Effector memory CD8-positive, alpha-beta T cell (primary cell): ENCODE measurements at places on chromosomes 1 and 21.

GRCh38 chr21:16145052-16145451 is 415.3 kb downstream of the USP25 start:
- DNase-seq: no peak

DNA sequence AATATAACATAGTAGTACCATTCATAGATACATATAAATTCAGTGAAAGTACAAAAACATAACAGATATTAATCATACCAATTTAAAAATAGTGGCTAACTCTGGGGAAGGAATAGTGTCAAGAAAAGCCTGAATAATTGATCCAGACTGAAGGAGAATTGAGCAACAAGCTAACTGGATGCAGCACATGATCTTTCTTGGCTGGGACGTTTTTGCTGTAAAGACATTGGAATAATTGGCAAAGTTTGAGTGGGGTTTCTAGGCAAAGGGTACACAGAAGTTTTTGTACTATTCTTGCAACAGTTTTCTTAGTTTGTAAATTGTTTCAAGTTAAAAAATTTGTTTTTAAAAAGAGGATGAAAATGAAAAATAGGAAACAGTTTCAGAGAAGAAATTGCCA is 2.6 kb upstream of the SH3GLB1 start:
- DNase-seq: no peak

DNA sequence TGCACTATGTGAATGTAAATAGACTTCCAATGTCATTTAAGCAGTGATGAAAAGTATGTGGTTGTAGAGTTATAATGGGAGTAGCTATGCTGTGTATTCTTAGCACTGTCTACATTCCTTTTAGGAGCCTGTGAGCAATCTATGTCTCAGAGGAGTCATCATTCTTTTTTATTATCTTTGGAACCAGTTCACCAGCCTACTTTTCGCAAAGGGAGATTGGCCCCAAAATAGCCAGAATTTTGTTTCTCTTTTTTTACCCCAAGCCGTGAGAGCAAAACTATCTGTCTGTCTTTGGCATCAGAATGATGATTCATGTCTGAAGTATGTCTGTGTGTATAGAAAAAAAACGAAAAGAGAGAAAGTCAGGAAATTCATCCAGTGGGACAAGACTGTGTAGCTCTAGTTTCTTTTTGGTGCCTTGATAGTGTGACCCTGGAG is 44.2 kb downstream of the OSBPL9 start:
- DNase-seq: no peak

DNA sequence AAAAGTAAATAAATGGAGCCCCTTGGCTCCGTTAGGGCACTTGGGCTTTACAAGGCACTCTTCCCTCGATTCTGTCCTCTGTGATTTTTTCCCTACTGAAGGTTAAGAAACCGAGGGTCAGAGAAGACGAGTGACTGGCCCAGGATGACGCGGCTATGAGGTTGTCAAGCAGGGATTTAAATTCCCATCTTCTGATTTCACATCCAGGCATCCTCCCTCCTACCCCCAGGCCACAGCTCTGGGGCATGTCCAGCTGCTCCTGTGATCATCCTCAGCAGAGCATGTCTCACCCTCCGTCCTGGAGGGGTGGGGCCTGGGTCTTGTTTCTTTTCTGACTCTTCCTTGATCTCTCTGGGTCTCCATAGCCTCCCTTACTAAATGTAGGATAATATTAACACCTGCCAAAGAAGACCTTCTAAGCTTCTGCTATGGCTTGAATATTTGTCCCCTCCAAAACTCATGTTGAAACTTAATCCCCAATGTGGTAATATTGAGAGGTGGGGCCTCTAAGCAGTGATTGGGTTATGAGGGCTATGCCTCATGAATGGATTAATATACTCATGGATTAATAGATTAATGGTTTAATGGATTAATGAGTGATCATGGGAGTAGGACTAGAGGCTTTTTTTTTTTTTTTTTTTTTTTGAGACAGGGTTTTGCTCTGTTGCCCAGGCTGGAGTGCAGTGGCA is 4.6 kb downstream of the CRYBG2 start:
- no peak for DNase-seq

DNA sequence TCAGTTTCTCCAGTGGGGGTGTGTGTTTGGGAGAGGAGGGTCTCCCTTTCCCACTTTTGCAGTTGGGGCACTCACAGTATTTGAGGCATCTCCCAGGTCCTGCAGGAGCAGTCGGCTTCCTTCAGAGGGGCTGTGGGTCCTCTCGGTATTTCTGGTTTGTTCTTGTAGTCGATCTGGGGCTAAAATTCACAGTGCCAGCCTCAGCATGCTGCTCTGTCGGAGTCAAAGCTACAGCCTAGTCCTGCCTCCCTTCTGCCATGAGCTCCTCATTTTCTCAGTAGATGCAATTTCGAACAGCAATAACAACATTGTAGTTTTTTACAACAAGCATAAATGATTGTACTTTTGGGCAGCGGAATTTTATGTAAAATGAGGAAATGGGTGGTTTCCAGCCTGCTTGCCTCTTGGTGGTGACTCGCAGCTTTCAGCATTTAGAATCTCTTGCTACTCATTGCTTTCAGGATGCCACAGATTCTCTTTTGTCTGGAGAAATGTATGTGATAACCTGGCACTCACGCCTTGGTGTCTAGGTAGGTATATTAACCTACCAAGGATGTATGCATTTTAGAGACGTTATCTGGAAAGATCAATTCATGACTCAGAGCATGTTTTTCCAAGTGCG is 82.4 kb upstream of the C21orf91 start:
- DNase-seq: no peak

- no peak for DNase-seq
Observed at GRCh38 chr1:100348549-100349144, 3.7 kb upstream of the CDC14A start.

DNA sequence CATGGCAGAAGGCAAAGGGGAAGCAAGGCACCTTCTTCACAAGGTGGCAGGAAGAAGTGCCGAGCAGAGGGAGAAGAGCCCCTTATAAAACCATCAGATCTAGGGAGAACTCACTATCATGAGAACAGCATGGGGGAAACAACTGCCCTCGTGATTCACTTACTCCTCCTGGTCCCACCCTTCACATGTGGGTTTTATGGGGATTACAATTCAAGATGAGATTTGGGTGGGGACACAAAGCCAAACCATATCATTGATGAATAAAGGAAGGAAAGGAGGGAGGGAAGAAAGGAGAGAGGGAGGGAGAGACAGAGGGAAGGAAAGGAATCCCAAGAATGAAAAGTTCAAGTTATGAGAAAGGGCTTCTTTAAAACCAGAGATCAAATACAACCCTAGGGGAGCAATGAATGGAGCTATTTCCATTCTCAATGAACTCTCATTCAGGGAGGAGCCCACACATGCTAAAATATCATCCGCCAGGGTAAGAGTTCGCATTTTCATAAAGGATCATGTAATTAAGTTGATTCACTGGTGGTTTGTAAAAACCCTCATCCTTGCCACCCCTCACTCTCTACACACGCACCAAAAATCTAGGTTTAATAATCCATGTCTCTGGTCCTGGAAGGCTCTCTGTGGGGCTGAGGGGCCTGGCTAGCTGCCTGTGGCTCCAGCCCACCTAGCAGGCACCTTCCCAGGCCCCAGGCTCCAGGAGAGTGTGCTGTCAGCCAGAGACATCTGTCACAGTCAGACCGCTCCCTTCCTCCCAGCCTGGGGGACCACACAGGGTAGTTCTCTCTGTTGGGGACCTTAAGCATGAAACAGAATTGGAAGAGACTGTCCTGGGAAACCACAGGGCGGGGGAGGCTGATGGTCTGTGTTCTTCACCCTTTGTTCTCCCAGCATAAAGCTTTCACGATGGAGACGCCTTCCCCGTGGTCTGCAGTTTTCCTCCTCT is 94.0 kb downstream of the CCDC185 start:
- DNase-seq: no peak

GRCh38 chr1:182786223-182786994 is 3.2 kb upstream of the NPL start:
- no peak for DNase-seq
